ENCODE measurements at places on chromosomes 1 and 21.

- DNase-seq: no peak
Observed at GRCh38 chr1:9249534-9250410, 15.2 kb downstream of the H6PD start.

DNA sequence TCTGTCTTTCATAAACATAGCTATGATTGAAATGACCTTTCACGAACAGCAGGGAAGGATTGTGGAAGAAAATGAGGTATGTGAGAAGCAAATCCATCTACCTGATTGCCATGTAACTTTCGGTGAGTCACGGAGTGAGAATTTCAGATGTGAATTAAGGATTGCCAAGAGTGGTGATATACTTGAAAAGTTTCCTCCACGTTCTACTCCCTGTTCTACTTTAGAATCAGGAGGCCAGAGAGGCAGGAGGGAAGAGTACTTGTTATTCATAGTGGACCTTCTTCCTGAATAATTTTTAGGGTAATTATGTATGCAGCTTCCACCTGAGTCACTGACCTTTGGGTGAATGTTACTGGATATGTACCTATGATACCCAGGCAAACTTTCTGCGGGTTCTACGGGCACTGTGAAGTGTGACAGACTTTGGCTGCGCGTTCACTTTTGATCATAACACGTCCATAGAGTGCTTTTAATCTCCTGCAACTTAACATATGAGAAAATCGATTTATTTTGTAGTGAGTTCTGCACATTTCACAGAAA, 2.6 kb upstream of the KCNE1 start:
- no peak for DNase-seq

DNA sequence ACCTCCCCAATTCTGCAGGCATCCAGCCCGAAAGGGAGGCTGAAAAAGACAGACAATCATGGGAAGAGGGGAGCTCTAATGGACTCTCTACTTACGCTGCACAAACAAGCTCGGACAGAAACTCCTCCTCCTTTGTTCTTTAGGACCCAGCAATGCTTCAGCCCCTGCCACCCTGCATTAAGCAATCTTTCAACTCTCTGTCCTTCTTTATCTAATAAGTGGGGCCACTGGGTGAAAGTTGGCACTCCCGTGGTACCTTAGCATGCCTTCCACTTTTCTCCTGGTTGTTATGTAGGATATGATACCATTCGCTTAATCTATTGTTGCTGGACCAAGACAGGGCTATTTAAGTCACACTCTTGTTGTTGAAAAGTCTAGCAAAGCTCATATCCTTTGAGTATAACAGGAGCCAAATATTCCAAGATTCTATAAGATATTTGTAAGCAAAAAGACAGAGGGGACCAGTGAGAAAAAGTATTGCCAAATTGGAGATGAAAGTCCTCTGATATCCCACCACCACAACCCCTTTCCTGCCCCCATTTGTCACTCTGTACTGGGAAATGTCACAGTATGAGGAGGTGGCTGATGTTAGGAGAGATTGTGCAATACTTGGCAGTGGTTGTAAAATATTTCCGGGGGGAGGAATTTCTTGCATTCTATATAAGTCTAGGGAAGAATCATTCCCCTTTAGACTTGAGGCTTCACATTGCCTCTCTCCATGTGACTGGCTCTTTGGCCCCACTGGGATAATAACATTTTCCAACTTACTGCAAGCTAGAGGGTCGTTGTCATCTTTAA, 137.3 kb upstream of the GJB5 start:
- no peak for DNase-seq

GRCh38 chr1:23196627-23197328, 20.5 kb downstream of the HTR1D start:
- no peak for DNase-seq

GRCh38 chr1:197092491-197093023, 25.5 kb upstream of the F13B start:
- no peak for DNase-seq

GRCh38 chr1:155527677-155528076, 34.9 kb downstream of the ASH1L start:
- no peak for DNase-seq

GRCh38 chr1:196376630-196377328, 231.5 kb downstream of the KCNT2 start:
- no peak for DNase-seq

GRCh38 chr1:40757084-40757483, 26.5 kb upstream of the KCNQ4 start:
- no peak for DNase-seq

DNA sequence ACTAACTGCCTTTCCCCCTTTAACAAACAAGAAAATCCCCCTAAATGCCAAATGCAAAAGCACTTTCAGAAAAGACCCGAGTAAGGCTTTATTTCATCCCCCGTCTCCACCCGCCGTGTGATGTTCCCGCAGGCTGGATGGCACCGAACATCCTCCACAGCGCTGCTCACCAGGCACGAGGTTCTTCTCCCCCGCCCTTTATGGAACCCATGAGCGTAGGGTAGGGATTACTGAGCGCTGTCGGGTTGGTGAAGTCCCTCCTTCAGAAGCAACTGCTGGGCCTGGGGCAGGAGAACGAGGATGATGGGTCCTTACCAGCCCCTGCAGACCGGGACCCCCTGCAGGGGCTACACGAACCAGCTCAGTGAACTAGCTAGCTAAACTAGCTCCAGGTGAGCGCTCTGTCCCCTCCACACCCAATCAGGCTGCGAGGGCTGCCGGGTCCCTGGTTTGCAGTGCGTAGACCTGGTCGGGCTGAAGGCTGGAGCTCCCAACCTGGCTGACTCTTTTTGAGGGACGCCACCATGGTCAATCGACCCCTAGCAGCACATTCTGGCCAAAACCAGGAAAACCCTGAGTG, 80.4 kb downstream of the ITPKB start:
- DNase-seq: no peak

All from naive B cell (primary cell).